ENCODE measurements at places on chromosomes 5 and 9.

DNA sequence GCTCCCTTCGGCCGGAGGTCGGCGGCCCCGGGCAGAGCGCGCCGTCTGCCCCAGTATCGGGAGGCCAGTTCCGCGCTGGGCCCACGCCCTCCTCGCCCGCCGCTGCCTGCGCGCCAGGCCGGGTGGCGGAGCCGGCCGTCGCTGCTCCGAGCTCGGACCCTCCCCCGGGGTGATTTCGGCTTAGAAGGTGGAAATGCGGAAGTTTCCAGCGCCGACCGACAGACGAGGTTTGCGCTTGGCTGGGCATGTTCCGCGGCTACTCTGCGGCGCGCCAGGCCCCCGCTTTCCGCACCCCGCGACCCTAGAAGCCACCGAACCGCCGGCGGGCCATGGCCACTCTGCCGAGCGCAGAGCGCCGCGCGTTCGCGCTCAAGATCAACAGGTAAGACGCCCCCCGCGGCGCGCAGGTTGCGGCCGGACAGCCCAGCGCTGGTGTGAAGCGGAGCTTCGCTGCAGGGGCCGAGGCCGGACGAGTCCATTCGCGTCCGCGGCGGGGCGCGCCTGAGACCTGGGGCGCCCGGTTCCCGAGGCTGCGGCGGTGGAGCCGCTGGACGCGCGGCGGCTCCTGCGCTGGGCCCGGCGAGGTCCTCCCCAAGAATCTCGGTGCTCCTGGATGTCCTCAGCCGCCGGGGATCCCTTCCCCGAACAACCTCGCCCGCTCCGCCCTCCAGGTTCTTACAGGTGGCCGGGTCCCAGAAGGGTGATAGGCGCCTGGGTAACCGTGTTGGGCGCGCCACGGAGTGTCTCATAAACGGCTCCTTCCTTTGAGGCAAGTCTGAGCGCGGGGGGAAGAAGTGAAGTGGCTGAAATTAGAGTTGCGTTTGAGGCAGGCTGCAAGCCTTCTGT is at the start of gene DOCK8:
DOCK8 (plus strand) TSS at position 218 of the 846 bp plus-strand sequence; CDS start at position 330, 112 bp downstream.
- peak; percentile 67 for DNase-seq

- no peak for DNase-seq
Observed at GRCh38 chr9:2675834-2676233, 41.5 kb upstream of the KCNV2 start.

DNA sequence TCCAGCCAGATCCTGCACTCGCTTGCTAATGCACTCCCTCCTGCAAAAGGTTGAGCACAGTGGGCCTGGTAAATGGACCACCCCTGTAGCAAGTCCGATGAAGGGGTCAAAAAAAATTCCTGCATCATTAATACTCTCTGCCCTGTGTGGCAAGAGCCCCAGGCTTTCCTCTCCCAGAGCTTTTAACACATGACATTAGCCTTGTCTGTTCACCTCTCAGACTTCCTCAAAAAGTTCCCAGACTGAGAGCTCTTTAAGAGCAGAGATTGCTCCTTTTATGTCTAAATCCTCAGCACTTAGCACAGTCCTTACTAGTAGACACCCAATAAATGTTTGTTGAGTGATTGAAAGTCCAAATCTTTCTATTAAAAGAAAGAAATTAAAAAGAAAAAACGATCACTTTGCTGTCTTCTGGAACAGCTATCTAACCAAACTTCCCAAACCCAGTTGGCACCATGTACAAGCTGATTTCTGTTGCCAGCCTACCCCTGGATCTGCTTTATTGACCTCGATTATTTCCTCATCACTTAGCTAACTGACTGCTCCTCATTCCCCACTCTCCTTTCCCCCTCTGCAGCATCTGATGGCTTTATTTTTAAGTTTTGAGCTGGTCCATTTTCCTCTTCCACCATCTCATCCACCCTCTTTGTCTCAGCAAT is 209.8 kb downstream of the ENC1 start:
- DNase-seq = no peak

GRCh38 chr9:73151653-73152542 is at the start of gene ANXA1:
TSS of gene ANXA1 (plus strand) at chr9:73151865. CDS start at chr9:73158536, 6,671 bp downstream.
- no peak for DNase-seq

DNA sequence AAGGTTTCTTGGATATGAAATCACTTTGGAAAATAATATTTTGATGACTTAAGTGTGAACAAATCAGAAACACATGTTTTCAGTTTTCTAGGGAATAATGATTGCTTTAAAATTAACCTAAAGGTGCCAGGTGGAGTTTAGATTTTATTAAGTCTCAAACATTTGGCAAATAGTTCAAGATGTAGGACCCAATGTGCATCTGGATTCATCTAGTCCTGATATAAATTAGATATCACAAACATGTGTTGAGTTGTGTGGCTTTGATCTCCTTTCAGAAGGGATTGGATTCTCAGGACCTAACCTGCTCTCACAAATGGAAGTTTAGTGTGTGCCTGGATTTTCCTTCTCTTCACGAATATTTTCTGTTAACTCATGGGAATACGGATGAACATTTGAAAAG is 291.4 kb upstream of the ISL1 start:
- DNase-seq = no peak

- DNase-seq = no peak
Observed at GRCh38 chr5:150428106-150428876, 15.6 kb upstream of the CD74 start.

- no peak for DNase-seq
Observed at GRCh38 chr9:4979239-4979638, 5.8 kb upstream of the JAK2 start.

DNA sequence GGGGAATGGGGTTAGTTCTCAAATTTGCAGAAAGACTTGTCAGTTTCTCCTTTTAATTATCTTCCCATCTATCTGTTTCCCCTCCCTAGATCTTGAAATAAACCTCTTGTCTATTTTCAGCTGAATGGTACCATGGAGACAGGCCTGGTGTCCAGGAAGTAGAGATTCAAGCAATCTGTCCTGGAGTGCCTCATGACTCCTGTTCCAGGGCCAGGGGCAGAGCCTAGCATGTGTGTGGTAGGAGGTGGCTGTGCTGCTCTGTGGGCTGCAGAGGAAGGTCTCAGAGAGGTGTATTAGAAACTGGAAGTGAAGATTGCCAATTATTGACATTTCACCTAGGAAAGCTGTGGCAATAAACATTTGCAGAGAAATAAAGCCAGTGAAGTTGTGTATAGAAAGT is 175.8 kb upstream of the ATP10B start:
- DNase-seq = no peak

DNA sequence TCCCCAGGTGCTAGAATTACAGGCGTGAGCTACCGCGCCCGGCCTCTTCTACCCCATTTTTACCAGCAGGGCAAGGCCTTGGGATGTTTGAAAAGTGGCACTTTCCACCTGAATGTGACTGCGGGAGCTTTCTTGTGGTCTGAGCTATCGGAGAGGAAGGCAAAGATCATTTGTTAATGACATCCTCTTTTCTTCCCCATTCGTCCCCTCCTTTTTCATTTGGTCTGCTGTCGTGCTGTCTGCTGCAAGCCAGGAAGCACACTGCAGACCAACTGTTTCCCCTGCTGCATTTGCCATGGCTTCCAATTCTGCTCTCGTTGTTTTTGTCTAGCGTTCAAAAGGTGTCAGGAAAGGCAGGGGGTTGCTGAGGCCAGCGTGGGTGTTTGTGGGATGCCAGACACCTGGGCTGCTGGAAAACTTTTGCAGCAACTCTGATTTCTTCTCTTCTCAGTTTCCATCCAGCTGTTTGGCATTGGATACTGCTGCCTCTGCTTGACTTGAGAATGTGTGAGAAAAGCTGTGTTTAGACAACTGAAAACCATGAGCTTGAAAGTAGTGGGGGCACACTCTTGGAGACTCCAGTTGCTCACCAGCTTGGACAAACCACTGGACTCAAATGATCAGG is 196.4 kb upstream of the MSX2 start:
- DNase-seq = no peak

- DNase-seq = no peak
Observed at GRCh38 chr5:102818345-102818744, 63.2 kb downstream of the PAM start.

DNA sequence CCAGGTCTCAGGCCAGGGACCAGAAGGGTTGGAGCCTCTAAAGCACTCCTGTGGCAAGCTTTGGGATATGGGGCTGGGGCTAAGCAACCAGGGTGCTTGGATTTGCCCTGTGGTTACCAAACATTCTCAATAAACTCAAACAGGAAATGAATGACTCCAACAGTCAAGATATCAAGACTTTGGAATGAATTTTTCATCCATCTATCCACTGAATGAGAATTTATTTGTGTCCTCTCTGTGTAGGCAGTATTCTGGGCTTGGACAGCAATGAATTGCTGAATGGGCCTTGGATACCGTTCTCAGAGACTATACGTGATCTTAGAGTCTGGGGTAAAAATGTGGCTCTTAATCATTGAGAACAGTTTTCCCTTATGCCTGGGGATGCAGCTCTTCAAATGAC is 212.5 kb downstream of the DAB2IP start:
- DNase-seq = no peak

DNA sequence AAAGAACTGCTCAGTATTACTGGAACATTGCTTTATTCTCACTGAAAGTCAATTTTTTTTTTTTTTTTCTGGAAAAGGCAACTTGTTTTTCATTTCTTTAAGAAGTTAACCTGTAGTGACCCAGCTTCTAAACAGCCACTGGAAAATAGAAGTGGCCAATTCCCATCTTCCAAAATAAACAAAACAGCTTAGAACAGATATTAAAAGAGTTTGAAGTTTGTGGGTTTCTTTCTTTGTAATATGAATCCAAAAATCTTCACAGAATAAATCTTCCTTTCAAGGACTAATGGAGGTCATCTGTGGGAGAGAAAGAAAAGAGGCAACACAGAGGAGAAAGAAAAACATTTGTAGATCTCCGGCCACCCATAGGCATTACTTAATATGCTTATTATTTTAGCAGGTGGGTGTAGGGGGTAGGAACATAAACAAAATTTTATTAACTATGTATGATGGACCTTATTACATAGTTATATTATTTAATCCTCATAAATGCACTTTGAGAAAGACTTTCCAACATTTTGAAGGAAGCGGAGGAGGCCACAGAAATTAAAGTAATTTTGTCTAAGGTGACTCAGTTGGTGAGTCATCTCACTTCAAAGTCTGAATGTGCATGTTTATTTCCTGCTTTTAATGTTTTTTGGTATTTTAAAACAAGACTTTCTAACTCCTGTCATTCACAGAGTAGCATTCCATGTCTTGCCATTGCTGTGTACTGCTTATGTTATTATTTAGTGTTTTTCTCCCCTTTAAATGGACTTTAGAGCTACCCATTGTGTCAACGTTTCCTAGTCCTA is 1791.8 kb upstream of the WWC1 start:
- DNase-seq = no peak

DNA sequence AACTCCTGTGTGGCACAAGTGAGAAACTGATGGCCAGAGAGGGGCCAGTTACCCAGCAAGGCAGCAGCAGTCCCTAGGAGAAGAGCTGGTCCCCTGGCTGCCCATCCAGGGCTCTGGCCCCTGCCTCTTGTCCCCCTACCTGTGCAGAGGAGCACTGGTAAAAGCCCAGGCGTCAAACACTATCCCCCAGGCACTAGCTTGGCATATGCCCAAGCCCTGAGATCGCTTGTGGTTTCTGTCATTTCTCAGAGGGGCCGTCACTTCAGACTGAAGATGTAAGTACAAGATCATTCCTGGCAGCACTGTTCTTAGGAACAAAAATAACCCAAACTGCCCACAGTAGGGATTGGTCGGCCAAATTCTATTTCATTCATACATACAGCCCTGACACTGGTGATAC is 53.9 kb downstream of the COL15A1 start:
- DNase-seq = no peak

GRCh38 chr5:65198456-65199120 is 283.1 kb downstream of the ADAMTS6 start:
- no peak for DNase-seq

DNA sequence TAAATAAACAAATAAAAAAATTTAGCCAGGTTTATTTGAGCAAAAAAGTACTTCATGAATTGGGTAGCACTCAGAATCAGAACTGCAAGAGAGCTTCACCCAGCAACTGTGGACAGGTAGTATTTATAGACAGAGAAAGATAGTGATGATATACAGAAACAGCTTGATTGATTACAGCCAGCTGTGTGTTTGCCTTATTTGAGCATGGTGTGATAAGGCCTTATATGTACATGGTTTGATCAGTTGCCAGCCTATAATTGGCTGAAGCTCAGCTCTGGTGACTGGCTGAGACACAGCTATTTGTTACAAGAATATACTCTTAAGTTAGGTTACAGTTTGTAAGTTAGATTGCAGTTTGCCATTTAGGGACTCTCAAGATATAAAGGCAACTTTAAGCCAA is 34.3 kb upstream of the ARL15 start:
- DNase-seq = no peak

DNA sequence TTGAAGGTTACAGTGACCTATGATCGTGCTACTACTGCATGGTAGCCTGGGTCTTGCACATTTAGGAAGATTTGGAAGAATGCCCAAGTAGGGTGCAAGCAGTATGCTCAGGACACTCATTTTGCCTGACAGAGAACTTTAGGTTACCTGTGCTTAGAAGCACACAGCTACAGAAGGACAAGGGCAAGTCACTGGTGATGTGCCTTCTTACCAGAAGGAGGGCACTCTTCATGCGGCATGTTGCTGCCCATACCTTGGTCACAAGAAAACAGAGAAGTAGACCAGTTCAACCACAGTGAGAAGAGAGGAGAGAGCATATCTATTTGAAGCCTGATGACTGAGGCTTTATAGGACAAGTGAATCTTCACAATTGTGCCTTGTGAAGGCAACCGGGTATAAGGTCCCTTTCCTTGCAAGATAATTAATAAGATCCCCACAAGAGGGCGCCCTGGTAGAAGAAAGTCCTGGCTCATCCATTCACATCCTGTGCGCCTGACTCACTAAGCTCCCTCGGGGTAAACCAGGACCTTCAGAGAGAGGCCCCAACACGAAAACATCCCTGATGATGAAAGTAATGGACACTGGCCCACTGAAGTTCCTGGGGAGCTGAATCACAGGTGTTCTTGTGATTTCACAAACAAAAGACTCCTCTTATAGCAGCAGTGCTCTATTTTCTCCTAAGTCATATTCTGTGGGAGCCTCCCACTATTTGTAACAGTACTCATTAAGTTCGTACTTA is 38.1 kb upstream of the STARD4 start:
- DNase-seq = peak; percentile 59

DNA sequence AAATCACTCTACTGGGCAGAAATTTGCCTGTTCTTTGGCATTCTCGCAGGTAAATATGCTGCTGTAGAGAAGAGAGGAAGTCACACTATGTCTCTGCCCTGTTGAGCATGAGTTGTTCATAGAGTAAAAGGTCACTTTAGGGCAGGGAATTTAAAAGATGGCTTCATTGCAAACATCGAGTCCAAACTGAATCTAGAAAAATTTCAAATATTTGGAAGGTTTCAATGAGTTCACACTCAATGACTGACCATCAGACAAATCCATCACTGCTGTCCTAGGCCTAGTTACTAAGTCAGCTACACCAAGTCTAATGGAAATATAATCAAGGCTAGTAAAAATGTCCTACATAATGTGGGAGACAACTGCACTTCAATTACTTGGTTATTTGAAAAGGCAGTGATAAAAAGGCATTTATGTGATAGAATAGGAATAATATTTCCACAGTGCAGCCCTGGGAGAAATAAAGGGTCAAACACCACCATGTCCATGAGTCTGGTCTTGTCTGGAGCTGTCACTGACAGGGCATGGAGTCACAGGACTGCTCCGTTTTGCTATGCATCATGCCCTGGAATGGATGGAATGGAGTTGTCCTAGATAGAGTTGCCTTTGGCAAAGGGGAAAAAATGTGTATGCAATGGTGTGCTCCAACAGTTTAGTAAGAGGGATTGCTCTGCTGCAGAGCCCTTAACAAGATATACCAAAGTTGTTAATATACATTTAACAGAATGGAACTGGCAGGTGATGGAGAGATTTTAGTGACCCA is 218.5 kb upstream of the DAPK1 start:
- DNase-seq = no peak
